Muscle of arm (tissue), 14 donors: ENCODE measurements at places on chromosomes 7 and 10.

DNA sequence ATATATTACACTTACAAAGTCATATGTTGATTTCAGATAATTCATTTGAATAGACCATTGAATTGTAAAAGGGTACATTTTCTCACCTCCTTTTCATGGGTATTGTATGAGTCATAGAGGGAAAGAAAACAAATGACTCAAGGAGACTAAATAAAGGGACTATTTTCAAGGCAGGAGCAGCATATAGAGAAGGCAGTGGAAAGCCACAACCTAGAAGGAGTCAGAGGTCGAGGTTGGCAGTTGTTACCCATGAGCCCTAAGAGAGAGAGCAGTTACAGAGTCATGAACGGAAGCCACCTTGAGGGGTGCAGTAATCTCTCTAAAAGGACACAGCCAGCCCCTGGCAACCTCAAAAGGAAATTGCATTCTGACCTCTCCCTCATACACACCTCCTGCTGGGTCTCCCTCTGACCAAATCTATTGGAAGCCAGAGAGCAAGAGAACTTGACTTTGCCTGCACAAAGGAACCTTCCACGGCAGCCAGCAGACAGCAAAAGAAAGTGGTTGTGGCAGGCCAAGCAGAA, 137.9 kb downstream of the GRM8 start:
- no peak for DNase-seq

- no peak for DNase-seq
Observed at GRCh38 chr10:176677-177076, 41.4 kb downstream of the ZMYND11 start.

GRCh38 chr7:3371601-3372000, 70.5 kb downstream of the SDK1 start:
- DNase-seq, result no peak

GRCh38 chr10:60353519-60354258, 36.0 kb downstream of the ANK3 start:
- no peak for DNase-seq

DNA sequence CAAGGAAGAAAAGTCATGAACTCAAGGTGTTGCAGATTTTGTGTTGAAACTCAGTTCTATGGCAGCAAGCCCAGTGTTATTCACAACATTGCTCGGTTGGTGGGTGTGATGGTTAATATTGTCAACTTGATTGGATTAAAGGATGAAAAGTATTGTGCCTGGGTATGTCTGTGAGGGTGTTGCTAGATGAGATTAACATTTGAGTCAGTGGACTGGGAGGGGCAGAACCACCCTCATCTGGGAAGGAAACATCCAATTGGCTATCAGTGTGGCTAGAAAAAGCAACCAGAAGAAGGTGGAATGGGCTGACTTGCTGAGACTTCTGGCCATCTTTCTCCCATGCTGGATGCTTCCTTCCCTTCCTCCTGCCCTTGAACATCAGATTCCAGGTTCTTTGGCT, 353.2 kb downstream of the ADRA2A start:
- DNase-seq, result no peak

DNA sequence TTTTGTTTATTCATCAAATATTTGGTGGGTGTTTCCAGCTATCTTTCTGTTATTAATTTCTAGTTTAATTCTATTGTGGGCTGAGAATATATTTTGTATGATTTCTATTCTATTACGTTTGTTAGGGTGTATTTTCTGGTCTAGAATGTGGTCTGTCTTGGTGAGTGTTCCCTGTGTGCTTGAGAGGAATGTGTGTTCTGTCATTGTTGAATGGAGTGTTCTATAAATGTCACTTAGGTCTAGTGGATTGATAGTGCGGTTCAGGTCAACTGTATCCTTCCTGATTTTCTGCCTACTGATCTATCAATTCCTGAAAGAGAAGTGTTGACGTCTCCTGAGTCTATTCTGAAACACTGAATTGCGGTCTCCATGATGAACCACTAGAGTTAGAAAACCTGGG, 8.5 kb downstream of the HTRA1 start:
- DNase-seq, result no peak

- no peak for DNase-seq
Observed at GRCh38 chr7:14748461-14748860, 154.1 kb downstream of the DGKB start.

- no peak for DNase-seq
Observed at GRCh38 chr7:134210976-134211663, 84.0 kb downstream of the LRGUK start.

GRCh38 chr7:90167361-90167760, 13.1 kb downstream of the STEAP1 start:
- no peak for DNase-seq

DNA sequence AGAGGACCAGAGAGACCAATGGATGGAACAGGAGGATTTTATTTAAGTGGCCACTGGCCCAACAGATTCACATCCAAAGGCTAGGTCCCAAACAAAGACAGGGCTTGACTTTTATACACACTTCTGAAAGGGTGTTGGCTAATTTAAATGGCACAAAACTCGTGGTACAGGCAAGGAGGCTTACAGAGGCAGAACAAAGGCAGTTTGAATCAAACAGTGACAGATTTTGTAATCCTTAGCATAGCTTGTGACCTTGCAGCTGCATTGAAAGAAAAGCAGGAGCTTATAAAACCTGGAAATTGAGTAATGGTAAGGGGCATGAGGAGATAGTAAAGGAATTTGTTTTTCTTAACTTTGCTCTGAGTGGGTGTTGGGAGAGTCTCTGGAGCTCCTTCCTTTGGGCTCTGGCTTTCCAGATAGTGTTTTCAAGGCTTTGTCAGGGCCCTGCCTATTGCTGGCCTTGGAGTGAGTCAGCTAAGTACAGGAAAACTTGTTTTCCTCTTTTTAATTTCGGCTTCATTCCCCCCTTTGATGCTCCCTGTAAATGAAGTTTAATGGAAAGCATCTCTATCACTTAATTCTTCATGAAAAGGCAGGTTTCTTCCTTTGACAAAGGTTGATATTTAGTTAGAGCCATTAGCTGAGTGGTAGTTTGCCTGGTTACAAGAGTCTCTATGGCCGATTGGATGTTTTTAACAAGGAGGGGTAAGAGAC, 96.9 kb downstream of the TRIM24 start:
- no peak for DNase-seq

DNA sequence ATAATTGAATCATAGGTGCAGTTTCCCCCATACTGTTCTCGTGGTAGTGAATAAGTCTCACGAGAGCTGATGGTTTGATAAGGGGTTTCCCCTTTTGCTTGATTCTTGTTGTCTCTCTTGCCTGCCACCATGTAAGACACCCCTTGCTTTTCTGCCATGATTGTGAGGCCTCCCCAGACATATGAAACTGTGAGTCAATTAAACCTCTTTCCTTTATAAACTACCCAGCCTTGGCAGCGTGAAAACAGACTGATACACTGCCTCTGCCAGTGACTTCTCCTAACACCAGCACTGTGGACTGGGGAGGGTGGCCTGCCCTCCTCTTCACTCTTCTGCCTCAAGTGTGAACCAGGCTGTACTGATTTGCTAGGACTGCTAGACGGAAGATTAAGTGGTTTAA, 108.6 kb downstream of the RAB11FIP2 start:
- no peak for DNase-seq

DNA sequence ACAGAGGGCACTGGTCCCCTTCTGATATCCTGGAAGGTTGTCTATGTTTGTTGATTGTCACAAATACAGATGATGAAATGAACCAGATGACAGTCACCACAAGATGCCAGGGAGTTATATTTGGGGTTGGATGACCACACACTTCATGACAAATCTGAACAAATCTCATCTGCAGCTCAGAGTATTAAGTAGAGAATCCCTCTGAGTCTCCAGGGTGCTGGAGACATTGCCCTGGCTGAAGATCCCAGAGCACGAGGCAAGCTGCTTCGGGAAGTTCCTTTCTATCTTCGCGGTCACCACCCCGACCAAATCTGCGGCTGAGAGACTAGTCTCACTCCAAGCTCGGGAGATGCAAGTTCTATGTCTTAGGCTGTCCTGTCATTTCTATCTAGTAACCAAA, 9.0 kb downstream of the DENND2A start:
- no peak for DNase-seq

DNA sequence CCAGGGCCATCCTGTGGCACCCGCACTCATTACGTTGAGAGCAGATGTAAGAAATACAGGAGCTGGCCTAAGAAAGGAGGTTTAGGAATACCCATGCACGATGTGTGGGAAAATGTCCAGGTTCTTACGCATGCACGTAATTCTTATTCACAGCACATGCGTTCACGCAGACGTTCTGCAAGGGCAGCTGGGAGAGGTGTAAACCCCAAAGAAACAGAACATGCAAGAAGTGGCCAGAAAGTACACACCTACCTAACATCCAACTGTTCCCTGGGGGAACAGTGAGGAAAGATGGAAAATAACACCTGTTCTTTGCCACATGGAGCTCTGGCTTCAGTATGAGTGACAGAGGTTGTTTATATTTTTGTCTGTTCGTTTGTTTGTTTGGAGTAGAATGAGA, 285.6 kb downstream of the PRPF18 start:
- DNase-seq, result no peak

GRCh38 chr10:123783296-123783695, 108.3 kb downstream of the CPXM2 start:
- DNase-seq, result no peak

DNA sequence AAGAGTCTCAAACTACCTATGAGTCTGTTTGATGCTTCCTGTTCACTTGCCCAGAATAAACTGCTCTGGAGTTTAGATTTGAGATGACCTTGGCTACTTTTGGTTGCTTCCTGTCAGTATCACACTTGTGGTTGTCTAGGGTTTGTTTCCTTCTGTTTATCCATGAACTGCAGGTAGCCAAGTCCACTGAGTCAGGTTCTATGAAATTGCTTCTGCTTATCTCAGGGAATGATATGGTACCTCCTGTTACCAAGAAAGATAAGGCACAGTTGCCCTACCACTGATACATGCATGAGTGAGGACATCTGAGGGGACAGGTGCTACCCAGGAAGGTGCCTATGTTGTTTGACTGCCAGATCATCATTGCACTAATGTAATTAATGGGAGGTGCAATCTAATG, 15.8 kb upstream of the EEPD1 start:
- no peak for DNase-seq

GRCh38 chr10:49837051-49837478, 74.9 kb upstream of the OGDHL start:
- no peak for DNase-seq

- no peak for DNase-seq
Observed at GRCh38 chr7:106521541-106521940, 139.4 kb downstream of the CCDC71L start.

DNA sequence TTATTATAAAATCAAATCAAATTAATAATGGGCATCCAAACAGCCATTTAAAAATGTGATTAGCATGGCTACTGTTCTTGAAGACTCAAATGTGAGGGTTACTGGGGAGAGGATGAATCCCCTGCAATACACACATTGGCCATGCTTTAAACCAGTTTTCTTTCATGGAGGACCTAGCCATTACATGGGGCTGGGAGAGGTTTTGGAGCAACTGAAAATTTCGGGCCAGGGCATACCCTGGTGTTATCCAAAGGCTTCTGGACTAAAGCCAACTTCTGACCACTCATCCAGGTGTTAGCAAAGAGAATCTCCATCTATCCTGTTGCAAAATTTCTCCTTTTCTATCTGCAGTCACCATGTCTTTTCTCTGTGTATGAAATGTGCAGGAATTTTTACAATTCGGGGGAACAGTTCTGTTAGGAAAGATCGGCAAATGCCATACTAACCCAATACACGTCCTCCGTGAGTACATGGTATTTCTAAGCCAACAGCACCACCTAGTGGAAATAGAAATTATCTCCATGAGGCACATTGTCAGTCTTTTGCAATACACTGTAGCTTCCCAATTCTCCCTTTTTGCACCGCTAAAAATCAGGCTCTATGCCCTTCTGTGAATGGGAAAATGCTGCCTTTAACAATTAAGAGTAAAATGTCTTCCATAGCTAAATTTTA, 47.0 kb upstream of the ZNF107 start:
- DNase-seq, result peak; percentile 11

DNA sequence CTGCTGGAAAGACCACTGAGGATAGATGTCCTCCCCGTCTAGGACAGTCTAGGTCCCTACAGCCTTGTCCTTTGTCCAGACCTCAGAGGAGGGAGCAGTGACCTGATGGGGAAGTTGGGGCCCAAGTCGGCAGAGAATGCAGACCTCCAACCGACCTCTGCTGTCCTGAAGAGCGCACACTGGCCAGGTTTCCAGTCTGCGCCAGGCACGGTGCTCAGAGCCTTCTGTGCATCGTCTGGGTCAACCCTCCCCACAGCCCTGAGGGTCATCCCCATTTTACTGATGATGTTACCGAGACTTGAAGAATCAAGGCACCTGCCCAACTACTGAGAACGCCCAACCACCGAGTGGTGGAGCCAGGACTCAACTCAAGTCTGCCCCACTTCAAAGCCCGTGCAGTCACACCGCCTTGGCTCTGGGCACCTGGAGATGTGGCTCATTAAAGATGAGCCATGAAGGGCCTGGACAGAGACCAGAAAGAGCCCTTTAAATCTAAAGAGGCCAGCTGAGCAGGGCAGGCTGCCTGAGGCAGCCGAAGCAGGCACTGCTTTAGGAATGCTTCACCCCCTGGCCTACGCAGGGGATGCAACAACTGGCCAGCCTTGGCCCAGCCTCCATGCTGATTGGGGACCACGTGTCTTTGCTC, 4.4 kb downstream of the ITPRIP start:
- DNase-seq, result no peak

- DNase-seq, result no peak
Observed at GRCh38 chr10:73968098-73968521, 29.8 kb upstream of the VCL start.

GRCh38 chr10:84596585-84596984, 268.2 kb downstream of the CCSER2 start:
- no peak for DNase-seq

DNA sequence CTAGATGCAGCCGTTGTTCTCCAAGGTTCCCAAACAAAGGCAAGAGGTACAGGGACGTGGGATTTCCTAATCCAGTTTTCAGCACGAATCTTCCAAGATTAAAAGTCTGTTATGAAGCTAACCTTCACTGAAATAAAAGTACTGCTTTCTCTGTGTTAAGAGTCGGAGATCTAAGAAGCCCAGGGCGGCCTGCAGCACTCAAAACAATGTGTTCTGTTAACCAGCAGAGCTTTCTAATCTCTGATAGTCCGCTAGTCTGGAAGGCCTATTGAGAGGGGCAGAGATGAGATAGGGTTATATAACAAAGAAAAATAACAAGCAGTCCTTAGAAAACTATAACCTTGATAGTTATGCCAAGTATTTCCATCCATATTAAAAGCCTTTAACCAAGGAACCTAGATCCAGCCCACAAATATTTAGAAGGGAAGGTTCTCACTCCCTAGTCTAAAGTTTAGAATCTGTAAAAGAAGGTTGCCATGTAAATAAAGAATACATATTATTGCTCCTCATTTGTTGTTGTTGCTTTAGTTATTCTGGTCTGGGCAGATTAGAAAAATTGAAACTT, 106.3 kb upstream of the SVIL start:
- no peak for DNase-seq

GRCh38 chr10:75202321-75203045, 8.1 kb upstream of the VDAC2 start:
- no peak for DNase-seq

- no peak for DNase-seq
Observed at GRCh38 chr10:84762754-84763394, 434.5 kb downstream of the CCSER2 start.

GRCh38 chr7:117435475-117436043, 8.3 kb upstream of the ASZ1 start:
- no peak for DNase-seq
